CD4-positive, alpha-beta T cell treated with Interleukin-2 at 100 ng/mL for 4 hours (primary cell): ENCODE measurements at places on chromosomes 3 and 15.

GRCh38 chr3:58065700-58066167 lies 57.5 kb downstream of the FLNB start:
- no peak for DNase-seq

GRCh38 chr3:98824256-98824655 lies 61.1 kb downstream of the ST3GAL6 start:
- DNase-seq, result no peak

DNA sequence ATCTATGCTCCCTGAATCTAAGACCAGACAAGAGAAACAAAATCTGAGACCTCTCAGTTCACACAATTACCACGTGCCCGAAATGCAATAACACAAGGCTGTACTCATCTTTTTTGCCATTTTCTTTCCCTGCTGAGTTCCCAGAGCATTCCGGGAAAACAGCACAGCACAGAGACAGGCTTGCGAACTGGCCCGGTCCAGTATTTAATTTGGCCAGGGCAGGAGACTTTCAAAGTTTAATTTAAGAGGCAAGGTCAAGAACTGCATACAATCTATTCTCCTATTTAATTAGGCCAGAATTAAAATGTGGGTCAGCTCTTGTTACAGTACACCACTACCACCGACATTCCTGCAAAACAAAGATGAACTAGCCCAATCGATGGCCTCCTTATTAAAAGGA lies 87.5 kb upstream of the SNRPA1 start:
- DNase-seq, result no peak

DNA sequence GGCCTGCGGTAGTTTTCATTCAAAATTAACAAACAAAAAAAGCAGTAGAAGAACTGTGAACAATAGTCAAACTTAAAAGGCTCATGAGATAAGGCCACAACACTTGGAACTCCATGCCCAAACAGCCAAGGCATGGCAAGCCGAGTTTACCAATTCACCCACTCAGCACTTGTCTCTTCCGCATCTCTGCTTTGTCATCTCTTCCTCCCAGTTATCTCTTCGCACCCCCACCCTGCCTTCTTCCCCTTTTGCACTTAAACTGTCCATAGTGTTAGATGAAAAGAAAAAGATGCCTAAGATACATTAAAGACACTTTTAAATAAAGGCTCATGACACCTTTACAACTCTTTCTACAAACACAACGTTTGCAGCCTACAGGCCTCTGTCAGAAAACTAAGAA lies 11.1 kb downstream of the TLE3 start:
- DNase-seq, result no peak

DNA sequence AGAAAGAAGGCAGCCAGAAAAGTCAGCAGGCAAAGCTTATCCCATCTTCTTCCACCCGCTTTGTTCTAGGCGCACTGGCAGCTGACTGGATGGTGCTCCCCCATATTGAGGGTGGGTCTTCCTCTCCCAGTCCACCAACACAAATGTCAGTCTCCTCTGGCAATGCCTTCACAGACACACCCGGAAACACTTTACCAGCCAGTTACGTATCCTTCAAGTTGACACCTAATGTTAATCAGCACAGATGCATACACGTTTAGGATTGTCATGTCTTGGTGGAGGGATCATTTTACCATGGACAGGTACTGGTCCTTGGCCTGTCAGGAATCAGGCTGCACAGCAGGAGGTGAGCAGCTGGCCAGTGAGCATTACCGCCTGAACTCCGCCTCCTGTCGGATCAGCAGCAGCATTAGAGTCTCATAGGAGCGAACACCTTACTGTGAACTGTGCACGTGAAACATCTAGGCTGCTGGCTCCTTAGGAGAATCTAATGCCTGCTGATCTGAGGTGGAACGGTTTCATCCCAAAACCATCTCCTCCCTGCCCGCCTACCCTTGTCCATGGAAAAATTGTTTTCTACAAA lies 59.1 kb upstream of the PYDC2 start:
- no peak for DNase-seq
